ENCODE measurements at places on chromosomes 6 and 20. TPM values are rescaled to one million over a fixed set of nuclear protein-coding genes. Genes with fewer than 3 reads are reported as not detected.

DNA sequence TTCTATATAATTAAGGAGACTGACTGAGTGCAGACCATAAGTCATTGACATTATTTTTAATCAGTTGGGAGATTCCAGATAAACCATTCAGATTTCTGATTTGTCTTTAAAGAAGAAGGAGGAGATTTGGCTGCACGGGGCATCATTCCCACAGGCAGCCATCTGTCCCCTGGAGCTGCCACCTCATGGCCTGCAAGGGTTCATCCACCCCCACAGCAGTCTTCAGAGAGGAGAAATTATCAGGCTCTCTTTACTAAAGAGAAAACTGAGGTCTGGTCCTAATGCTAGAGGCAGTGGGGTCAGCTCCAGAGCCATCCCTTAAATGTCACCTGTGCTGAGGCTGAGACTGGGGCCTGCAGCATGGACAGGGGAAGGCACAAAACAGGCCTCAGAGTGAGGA is 501.3 kb upstream of the SULF2 start:
- no peak for DNase-seq

GRCh38 chr6:42278131-42278853 is 60.6 kb upstream of the MRPS10 start:
- no peak for DNase-seq

GRCh38 chr20:33650111-33650752 is 11.9 kb upstream of the C20orf144 start:
- DNase-seq = no peak

Gene BPIFB1
- not detected for total RNA-seq

DNA sequence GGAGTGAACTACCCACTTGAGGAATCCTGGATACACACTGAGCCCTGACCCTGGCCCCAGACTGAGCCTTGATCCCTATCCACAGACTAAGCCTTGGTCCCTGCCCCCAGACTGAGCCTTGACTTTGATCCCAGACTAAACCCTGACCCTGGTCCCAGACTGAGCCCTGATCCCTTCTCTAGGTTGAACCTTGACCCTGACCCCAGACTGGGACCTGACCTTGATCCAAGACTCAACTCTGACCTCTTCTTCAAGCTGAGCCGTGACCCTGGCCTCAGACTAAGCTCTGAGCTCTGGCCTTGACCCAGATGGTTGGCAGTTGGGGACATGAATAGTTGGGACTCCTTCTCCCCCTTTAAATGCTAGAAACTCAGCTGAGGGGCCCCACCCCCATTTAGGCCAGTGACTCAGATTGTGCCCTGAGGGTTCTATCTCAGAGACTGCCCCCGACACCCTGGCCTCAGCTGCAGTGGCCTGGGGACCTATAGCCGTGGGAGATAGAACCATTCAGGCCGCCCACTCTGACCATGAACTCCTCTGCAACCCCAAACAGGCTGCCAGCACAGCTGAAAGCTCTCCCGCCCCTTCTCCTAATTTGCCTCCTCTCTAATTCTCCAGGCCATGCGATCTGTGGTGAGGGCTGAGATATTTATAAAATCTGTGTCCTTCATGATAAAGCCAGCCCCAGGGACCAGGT is 84.7 kb downstream of the DLGAP4 start:
- no peak for DNase-seq

Data from cardiac muscle cell (in vitro differentiated cells and primary cell).